ENCODE measurements at places on chromosomes 3 and 15.

GRCh38 chr3:172751175-172751704, 714 bp downstream of the ECT2 start:
- no peak for DNase-seq

- no peak for DNase-seq
These were observed 95.8 kb downstream of the RAP2B start for GRCh38 chr3:153257673-153258351.

- no peak for DNase-seq
These were observed 31.9 kb downstream of the SPATA16 start for GRCh38 chr3:173109143-173109542.

DNA sequence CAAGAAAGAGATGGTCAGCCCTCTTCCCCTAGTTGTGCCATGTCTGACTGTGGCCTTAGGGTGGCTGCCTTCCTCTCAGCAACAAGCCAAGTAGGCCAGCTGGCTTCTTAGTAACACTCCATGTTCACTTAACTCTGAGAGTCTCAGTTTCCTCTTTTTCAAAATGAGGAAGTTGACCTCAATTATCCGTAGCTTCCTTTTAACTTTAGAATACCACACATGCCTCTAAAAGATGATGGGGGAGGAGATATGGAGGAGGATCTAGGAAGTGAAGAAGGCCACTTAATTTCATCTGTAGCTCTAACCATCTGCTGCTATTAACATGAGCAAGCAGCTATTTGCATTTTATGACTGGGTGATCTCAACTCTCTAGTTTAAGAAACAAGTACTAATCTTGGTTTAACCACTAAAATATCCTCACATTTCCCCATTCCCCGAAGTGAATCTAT, 32.9 kb downstream of the CD200R1L start:
- no peak for DNase-seq
